ENCODE measurements at places on chromosomes 4 and X.

DNA sequence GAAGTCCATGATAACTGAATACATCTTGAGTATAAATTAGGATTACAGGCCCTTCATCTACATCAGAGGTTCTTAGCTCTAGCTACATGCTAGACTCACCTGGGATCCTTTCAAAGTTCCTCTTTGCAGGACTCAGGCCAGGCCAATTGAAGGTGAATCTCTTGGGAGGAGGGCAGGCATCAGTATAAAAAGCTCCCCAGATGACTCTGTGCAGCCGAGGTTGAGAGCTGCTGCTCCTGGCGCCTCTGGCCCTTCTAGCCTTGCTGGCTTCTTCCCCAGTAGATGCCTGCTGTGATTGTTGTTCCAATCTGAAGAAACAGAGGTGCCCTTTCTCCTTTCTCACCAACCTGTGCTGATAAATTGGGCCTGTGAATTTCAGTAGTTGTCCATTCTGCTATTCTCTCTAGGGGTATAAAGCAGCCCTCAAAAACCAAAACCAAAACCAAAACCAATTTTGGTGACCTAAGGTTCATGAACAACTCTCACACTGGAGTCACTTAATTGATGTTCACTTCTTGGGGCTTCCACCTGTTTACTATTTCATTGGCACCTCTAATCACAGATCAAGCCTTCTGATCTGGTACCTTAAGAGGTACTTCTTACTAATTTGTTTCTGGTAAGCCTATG, 78.7 kb downstream of the SUPT20HL2 start:
- DNase-seq, result no peak

DNA sequence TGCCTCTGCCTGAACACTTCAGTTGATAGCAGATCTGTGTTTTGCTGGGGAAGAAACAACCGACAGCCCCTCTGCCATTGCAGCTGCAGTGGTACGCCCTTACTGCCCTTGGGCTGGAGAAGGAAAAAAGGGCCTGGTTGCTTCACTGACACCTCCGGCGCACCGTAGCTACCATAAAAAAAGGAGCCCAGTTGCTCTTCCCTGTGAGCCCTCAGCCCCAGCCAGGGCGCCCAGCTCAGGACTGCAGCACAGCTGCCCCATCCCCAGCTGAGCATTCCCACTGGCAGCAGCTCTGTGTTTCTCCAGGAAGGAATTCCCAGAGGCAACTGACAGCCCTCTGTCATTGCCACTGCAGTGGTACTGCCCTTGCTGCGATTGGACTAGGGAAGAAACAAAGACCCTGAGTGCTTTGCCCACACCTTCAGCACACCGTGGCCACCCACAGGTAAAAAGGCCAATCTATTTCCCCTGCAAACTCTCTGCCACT, 142.7 kb downstream of the DKK2 start:
- DNase-seq, result no peak

- no peak for DNase-seq
Observed at GRCh38 chr4:6641164-6641970, 882 bp downstream of the MRFAP1 start.

GRCh38 chrX:2631743-2632532, 59.2 kb upstream of the CD99 start:
- no peak for DNase-seq

- DNase-seq, result no peak
Observed at GRCh38 chrX:110204986-110205385, 112.9 kb downstream of the AMMECR1 start.
